ENCODE measurements at places on chromosomes 3 and 15.

DNA sequence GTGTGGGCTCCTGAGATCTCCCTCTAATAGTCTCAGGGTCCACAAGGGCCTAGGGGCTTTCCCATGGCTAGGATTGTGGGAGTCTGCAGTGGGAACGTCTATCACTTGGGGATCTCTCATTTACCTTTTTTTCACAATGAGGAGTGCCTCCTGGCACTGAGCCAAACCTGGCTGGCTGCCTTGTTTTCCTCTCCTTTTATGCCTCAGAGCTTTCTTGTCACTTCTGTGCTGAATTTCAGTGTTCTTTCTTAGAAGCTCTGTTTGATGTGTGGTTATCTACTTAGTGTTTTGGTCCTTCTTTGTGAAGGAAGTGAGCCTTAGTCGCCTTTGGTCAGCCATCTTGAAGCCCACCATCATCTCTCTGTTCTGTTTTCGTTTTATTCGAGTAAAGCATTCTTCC lies 33.9 kb downstream of the DOCK3 start:
- DNase-seq, result no peak

DNA sequence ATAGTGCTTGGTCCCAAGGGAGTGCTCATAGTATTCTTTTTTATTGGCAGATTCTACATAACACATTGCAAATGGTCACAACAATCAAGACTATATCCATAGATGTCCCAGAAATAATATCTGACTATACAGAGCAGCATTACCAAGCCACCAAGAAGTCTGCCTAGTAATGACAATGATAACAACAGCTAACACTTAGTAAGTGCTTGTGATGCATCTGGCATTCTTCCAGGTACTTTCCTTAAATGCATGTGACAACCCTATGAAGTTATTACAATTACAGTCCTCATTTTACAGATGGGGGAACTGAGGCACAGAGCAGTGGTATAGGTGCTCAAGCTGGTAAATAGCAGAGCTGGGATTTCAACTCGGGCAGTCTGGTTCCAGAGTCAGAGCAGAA lies 49.6 kb upstream of the ICE2 start:
- no peak for DNase-seq

GRCh38 chr3:132432639-132433038 lies 15.3 kb downstream of the DNAJC13 start:
- no peak for DNase-seq

GRCh38 chr3:188417271-188417696 lies 263.3 kb downstream of the LPP start:
- no peak for DNase-seq

DNA sequence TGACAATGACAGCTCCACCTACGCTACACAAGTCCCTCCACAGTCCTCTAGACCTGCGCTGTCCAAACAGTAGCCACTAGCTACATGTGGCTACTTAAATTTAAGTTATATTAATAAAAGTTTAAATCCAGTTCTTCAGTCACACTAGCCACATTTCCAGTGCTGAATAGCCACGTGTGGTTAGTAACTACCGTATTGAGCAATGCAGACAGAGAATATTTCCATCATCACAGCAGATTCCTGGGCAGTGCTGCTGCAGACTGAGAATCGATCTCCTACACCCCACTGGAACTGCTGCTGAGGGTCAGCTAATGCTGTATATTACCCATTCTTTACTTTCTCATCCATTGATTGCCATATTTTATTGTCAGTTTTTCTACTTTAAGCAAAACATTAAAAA lies 40.9 kb downstream of the HDC start:
- no peak for DNase-seq

DNA sequence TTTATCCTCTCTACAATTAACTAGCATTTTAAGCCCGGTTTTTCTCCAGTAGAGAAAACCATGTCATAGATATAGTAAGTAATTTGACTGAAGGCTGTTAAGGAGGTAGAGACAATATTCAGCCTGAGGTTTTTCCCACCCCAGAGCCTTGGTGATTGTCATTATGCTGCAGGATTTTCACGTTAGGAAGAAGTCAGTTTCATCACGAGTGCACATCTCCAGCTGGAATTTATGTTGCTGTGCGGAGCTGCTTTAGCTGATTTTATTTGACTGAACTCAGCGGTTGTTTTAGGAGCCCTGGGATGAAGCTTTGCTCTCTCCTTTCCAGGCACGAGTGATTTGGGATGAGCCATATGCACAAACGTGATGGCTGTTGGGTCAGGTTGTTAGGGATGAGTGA lies 271.3 kb upstream of the RGMA start:
- DNase-seq, result no peak

DNA sequence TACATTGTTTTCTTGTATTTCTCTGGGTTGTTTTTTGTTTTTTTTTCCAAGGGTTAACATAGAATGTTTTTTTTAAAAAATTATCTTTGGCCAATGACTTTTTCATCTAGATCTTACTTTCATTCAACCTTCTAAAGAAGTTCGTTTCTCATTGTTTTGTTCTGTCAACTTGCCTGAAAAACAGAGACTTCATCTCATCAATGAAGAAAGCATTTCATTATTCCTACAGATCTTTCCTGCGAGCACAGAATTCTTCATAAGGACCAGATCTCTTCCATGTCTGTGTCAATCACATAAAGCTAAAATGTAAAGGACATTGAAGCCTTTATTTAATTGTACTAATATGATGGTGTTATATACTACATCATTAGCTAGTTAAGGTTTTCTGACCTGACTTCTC lies 9.7 kb upstream of the EIF3J start:
- no peak for DNase-seq

DNA sequence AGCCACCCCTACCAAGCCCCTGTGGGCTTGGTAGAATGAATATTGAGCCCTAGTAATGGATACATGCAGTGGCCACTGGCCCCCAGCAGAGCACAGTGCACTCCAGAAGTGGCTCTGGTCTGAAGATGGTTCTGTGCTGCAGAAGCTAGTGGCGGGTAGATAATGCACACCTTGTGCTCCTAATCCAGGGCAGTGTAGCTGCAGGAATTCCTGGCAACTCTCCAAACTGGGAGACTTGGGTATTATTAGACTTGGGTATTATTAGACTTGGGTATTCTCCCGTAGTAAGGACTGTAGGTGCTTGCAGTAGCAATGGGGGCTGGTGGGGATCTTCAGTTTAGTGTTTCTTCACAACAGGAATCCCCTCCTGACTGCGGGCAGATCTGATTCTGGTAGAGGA lies 34.7 kb downstream of the NUSAP1 start:
- no peak for DNase-seq

DNA sequence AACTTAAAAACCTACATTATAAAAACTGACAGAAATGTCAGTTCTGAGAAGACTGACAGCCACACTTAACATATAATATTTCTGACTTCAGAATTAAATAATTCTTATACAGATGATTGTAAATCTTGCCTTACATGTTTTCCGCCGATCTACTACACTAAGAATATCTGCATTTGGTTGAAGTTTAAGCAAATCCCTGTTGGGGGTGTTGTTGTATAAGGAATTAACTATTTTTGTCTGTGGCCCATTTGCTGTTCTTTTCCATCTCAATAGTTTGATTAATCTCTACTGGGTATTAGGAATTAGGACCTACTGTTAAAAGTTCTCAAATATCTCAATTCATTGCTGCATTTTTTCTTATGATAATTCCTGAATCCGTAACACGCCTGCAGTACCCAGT lies 838.3 kb upstream of the ROBO1 start:
- no peak for DNase-seq

DNA sequence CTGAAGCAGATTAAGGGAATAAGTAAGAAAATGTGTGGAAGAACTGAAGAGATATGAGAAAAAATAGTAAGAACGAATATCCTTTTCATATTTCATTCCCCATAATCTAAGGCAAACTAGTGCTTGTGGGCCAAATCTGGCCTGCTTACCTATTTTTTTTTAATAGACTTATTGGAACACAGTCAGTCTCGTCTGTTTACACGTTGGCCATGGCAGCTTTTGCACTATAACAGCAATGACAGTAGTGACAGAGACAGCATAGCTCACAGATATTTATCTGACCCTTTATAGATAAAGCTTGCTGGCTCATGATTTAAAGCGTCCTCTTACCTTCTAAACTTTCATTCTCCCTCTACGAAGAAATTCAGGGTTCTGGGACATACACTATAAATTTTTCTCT lies 50.0 kb upstream of the CDAN1 start:
- DNase-seq, result no peak

DNA sequence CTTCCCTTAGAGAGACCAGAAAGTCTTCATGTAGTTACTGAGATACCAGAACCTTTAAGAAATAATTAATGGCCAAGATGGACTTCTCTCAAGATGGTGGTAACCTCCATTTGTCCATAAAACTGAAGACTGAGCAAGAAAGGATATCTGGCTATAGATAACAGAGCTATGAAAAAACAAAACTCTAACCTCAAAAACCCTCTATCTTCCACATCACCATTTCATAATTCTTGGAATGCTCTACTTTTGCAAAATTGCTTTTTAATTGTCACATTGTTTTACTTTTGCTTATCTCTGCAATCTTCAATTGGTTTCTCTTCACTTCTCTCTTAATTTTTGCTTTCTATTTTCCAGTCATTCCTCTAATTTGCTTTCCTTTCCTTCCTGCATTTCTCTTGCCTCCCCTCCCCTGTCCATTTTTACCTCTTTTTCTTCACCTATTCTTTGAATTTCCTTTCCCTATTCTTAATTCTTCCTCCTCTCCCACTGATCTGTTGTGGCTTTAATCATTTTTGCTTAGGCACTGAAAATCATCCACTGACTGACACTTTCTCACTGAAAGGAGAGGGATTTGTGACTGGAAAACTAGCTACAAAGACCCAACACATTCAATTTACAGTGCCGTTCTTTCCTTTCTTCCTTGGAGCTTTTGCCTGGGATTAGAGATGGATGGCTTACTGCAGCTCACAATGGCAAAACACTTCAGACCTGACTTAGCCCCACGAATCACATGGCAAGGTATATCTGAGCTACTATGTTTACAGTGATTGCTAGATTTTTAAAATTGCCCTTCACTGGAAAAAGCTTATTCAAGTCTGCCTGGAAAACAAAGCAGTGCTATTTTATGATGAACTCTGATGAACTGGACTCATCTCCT lies 242.8 kb downstream of the CHST2 start:
- peak; percentile 29 for DNase-seq

DNA sequence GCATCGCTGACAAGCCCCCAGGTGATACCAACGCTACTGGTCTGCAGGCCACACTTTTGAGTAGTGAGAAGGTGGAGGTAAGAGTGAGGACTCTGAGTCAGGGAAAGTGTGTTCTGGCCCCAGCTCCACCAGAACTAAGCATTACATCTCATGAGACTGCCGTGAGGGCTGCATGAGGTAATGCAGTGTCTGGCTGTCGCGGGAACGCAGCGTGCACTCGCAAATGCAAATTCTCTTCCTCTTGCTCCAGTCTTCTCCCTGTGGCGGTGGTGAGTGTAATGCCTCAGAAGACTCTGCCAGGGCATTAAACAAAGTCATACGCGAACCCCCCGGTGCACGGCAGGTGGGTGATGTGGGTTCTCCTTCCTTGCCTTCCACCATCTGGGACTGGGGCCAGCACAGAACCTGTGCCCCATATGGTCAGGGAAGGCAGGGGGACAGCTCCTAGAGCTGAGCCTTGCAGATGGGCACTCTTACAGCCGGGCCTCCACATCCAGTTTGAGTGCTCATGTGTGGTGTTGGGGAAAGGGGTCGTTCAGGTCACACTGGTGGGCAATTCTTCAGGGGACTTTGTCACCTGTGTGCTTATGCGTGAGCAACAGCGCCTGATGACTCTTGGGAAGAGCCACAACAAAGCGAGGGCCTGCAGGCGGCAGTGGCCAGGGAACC lies 175.8 kb downstream of the XXYLT1 start:
- DNase-seq, result no peak

DNA sequence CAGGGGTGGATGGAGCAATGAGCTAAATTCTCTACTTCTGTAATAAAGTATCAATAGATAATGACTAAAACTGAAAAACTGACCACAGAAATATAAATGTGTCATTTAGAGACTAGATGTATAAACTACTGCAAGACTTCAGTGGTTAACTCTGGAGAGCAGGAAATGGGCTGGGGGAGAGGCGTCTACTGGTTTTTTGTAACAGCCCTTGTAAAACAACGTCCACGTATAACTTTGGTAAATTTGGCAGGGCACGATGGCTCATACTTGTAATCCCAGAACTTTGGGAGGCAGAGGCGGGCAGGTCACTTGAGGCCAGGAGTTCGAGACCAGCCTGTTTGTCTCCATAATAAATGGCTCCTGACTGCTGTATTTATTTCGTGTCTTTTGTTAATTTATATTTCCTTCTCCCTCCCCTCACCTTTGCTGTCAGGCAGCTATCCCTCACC lies 12.5 kb downstream of the RAB27A start:
- DNase-seq, result no peak

DNA sequence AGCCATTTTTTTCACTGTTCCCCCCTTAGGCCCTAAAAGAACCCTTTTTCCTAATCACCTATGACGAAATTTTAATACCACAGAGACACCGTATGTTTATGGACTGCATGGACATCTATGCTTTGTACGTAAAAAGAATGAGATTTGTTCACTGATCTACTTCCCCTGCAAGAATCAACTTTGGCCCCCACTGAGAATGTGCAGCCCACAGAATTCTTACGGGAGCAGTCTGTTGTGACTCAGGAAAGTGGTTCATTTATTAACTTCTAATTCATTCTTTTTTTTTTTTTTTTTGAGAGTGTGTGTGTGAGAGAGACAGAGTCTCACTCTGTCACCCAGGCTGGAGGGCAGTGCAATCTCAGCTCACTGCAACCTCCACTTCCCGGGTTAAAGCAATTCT lies 17.6 kb downstream of the EIF4E3 start:
- no peak for DNase-seq

- DNase-seq, result no peak
Measured at GRCh38 chr3:20743553-20744321, 557.7 kb upstream of the SGO1 start.

DNA sequence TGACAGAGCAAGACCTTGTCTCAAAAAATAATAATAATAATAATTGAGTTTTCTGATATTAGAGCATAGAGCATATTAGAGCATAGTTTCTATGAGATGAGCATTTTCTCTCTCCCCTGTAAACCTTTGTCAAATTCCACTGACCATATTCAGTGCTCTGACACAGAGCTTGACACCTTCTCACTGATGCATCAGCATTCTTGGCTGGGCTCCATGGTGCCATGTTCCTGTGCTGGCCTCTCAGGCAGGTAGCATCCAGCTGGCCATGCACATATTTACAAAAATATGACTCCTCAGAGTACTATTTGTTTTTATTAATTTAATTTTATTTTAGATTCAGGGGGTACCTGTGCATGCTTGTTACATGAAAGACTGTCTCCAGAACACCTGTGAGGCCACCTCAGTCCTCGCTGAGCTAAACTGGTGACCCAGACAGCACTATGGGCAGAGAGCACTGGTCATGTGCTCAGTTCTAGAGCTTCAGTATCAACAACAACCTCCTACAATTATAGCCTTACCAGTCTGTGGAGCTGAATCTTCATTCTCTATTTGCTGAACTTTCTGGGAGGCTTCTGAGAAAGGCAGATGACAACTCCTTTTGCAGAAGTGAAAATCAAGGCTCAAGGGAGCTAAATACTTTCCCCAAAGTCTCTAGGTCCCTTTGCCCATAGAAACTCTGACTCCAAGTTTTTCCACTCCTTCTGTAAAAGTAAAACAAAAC lies 21.6 kb upstream of the SLC28A2 start:
- no peak for DNase-seq

GRCh38 chr3:103963599-103963998 lies 1403.1 kb upstream of the ALCAM start:
- no peak for DNase-seq

- no peak for DNase-seq
Measured at GRCh38 chr3:80439490-80439889, 671.7 kb upstream of the ROBO1 start.

GRCh38 chr3:23086331-23086730 lies 116.8 kb upstream of the UBE2E2 start:
- no peak for DNase-seq
